CD4-positive, alpha-beta T cell treated with Interleukin-2 at 100 ng/mL for 4 hours (primary cell): ENCODE measurements at places on chromosomes 2 and 18.

- DNase-seq = no peak
Observed at GRCh38 chr18:5173646-5174045, 23.4 kb downstream of the AKAIN1 start.

GRCh38 chr2:29375843-29376242 lies 260.6 kb downstream of the CLIP4 start:
- DNase-seq = no peak

- DNase-seq = no peak
Observed at GRCh38 chr2:143793381-143793780, 664.2 kb downstream of the ARHGAP15 start.

DNA sequence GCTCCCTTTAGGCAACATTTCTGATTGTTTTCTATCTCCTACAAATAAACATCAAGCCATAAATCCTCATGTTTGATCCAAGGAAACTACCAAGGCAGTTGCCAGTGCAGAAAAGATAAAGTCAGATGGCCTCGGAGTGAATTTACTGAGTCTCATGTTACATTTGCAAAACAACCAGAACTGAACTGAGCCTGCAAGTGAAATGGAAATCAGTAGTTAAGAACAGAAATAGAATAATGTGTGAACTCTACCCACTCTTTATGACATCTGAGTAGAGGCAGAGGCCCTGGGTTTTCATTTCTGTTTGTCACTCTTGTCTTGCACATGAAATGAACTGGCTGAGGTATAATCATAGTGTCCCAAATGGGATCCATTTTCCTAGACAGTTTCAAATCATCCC lies 20.4 kb upstream of the DAPL1 start:
- no peak for DNase-seq

GRCh38 chr18:75218065-75218923 lies 7.7 kb downstream of the TSHZ1 start:
- DNase-seq = no peak

GRCh38 chr2:233387667-233388528 lies 33.6 kb downstream of the DGKD start:
- DNase-seq = no peak

GRCh38 chr18:63799189-63799588 lies 24.0 kb downstream of the SERPINB7 start:
- DNase-seq = no peak

DNA sequence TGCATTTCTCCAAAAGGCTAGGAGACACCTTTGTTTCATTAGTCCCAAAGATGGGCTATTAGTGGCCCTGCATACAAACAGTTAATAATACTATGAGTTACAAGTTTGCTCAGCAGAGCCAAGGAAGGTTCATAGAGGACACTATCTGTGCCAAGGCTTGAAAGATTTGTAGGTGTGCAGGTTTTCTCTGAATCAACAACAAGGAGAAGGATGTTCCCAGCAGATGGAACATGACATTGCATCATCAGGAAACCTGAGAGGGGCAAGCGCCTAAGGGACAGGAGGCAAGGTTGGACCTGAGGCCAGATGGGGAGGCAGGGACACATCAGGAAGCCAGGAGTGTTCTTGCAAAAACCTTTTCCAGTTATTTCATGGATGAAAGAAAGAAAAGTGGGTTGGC lies 35.4 kb upstream of the STK17B start:
- no peak for DNase-seq
